ENCODE measurements at places on chromosomes 5 and 9.

GRCh38 chr9:123866497-123866896 is 63.4 kb downstream of the DENND1A start:
- no peak for DNase-seq

- no peak for DNase-seq
Observed at GRCh38 chr5:55136521-55136920, 23.4 kb upstream of the GPX8 start.

DNA sequence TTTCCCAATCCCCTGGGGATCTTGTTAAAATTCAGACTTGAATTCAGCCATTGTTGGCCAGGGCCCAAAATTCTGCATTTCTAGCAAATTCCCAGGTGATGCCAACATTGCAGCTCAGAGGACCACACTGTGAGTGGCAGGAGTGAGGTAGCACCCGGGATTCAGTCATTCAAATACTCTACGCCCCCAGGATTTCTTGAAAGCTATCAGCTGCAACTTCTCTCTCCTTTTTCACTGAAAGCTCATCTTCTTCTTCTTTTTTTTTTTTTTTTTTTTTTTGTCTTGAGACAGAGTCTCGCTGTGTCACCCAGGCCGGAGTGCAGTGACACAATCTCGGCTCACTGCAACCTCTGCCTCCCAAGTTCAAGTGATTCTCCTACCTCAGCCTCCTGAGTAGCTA is 19.3 kb upstream of the ANKH start:
- no peak for DNase-seq

DNA sequence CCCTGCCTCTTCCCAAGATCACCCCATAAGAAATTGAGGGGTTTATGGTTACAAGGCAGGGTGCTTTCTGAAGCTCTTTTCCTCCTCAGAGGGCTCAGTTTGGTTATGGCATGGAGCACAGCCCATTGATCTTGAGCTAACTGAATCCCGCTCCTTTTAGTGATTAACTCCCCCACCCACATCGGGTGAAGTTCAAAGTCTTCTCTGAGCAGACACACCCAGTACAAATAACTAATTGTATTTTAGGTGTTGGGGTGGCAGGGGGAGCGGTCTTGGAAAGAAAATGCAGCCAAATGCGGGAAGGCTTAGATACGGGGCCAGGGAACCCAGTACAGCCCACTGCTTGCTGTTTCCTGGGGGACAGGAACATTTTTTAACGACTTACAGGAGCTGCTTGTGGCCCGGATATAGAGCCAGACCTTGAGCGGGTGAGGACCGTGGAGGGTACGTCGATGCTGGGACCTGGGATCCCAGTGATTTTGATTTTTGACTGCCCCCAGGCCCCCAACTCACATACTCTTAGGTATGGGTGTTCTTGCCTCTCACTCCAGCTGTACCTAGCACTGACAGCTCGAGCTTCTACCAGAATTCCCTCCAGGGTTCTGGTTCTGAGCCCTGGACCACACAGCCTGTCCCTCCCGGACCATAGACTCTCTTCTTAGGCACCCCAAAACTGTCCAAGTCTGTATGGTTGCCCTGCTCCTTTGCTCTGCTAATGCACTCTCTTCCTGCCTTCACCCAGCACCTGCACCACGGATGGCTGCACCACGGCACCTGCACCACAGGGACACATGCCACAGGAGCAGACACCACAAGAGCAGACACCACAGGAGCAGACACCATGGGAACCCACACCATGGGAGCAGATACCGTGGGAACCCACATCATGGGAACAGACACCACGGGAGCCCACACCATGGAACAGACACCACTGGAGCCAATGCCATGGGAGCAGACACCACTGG is 18.3 kb upstream of the RXRA start:
- DNase-seq, result no peak

DNA sequence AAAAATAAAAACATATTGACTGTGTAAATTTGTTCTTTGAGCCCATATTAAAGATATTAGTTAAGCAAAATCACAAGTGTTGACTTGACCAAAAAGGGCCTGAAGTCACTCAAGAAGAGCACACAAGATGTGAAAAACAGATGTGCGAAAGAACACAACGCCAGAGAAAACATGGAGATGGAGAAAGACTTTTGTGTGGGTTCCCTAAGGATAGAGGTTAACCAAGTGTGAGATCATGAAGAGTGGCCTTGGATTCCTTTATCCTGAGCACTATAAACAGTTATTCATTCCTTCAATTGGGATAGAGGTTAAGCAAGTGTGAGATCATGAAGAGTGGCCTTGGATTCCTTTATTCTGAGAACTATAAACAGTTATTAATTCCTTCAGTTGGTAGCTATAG is 361.8 kb downstream of the CDH18 start:
- no peak for DNase-seq

GRCh38 chr9:115957585-115957984 is 196.0 kb upstream of the PAPPA start:
- DNase-seq, result no peak

- no peak for DNase-seq
Observed at GRCh38 chr5:77847129-77847460, 71.0 kb upstream of the TBCA start.

GRCh38 chr5:93433422-93433821 is 147.6 kb downstream of the NR2F1-AS1 start:
- DNase-seq, result no peak

DNA sequence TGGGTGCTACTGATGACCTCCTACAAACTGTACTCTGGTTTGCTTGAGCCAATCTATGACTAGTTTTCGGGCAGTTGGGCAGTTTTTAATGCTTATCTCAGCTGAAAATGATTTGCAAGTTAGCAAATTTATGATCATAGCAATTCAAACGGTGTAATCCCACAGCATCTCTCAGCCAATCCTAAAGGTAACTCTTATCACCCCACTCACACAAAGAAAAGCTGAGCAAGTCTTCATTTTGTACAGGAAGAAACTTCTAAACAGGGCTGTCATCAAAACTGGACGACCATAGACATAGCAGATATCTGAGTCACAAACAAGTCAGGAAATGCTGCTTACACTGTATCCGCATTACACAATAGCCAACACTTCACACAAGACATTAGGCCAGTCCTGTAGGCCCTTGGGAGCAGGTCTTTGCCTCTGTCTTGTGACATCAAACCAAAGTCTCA is 2.6 kb upstream of the ENC1 start:
- DNase-seq, result no peak

- DNase-seq, result no peak
Observed at GRCh38 chr5:143239882-143240518, 163.5 kb downstream of the NR3C1 start.

DNA sequence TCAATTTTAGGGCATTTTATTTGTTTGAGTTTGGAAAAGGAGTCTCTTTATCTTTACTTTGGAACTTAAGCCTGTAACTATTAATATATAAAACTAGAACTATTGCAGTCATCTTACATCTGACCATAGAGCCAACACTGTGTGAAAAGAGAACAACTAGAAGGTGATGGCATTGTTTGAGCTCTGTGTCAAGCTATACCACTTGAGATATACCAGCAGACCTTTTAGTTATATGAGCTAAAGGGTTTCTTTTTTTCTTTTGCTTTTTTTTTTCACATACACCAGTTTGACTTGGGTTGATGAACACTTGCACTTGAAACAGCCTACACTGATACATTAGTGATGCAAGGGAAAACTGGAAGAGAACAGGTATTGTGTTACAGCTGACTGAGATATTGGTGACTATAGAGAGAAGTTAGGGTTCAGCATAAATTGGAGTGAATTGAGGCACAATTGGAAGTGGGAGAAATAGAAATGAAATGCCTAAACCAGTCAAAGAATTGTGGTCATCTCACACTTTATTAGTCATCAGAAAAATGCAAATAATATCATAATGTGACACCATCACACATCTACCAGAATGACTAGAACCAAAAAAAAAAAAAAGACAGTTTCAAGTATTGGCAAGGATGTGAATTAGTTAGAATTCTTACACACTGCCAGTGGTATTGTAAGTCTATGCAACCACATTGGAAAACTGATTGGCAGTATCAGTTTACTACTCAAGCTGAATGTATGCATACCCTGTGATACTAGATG is 60.9 kb downstream of the ADRB2 start:
- DNase-seq, result no peak

GRCh38 chr9:123150708-123151503 is 117.4 kb downstream of the GPR21 start:
- DNase-seq, result no peak

DNA sequence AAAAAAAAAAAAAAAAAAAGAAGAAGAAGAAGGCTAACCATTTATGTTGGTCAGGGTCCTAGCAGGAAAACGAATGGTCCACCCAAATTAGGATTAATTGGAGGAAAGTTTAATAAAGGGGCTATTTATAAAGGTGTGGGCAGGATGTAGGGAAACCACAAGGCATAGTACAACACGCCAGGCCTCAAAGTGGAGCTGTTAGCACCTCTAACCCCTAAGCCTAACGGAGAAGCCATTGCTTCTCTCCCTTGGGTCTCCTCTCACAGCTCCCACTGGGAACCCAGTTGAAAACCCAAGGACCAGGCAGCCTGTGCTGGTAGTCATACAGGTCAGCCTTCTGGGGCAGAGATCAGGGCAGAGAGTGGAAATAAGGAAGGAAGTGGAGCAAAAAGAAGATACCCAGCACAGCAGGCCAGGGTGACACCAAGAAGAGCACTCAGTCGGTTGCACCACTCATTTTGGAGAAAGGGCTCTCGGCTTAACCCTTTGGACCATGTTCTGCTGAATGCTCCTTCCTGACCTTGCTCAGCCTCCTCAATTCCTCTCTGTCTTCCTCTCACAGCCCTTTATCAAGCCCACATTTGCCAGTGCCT is 8.8 kb upstream of the GLIPR2 start:
- DNase-seq, result no peak

GRCh38 chr5:97124335-97124734 is 18.1 kb downstream of the LIX1 start:
- DNase-seq, result no peak

- no peak for DNase-seq
Observed at GRCh38 chr9:37414503-37414943, 8.0 kb upstream of the GRHPR start.

DNA sequence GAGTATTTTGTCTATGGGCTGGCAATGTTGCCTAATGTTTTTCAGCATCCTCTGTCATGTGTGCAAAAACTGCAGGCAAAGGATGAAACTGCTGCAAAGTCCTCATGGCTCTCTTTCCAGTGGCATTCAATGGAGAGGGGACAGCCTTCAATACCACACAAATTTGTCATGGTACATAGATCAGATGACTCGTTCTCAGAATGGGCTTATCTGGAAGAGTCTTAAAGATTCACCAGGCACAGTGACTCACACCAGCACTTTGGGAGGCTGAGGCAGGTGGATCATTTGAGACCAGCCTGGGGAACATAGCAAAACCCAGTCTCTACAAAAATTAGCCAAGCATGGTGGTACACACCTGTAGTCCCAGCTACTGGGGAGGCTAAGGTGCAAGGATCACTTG is 5.3 kb downstream of the CDKN2AIPNL start:
- no peak for DNase-seq

DNA sequence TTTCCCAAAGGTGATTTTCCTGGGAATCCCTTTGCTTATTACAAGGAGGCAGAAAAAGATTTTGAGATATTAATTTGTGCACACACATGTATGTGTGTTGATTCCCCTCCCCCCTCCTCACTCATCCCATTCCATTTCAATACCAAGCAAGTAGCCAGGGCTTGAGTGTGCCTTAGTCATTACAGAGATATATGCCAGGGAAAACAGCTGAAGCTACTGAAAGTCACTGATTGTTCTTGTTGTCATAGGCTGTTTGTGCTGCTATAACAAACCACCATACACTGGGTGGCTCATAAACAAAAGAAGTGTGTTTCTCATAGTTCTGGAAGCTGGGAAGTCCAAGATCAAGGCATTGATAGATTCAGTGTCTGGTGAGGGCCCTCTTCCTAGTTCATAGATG is 158.6 kb downstream of the BAAT start:
- no peak for DNase-seq

DNA sequence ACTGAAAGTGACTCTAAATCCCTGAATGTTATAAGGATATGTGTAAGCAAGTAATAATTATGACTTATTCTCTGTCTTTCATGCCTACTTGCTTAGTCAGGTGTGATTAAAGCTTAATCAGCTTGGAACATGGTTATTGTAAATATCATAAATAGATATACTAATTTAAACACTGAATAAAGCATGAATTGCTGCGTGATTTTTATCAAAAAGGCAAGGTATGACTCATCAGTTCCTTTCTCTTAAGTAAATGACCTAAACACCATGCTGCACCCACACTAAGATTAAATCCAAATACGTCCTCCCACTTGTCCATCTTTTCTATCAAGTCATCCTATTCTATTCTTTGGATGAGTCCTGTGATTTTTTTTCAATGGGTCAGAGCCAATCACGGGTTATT is 124.6 kb upstream of the MTAP start:
- DNase-seq, result no peak

Data from T-helper 1 cell (primary cell).